ENCODE measurements at places on chromosomes 7 and 10. TPM values are rescaled to one million over a fixed set of nuclear protein-coding genes. Genes with fewer than 3 reads are reported as not detected.

CALML5 gene
- total RNA-seq = not detected

ADIRF gene
- total RNA-seq = 51.1 TPM

KIN gene
- 5.1 TPM for total RNA-seq

HOXA9 gene
- 15.2 TPM for total RNA-seq

HMX2 gene
- total RNA-seq = not detected

AQP1 gene
- 1.6 TPM for total RNA-seq

SPDYE9 gene
- not detected for total RNA-seq

SH2D4B gene
- not detected for total RNA-seq

CCL24 gene
- total RNA-seq = not detected

Measured in subcutaneous preadipocyte (primary cell).